ENCODE measurements at places on chromosomes 13 and 19. TPM values are rescaled to one million over a fixed set of nuclear protein-coding genes. Genes with fewer than 3 reads are reported as not detected.
A peak's percentile ranks its signal among the peaks of the same experiment; 100 is the strongest.

The PTGIR gene
- polyA plus RNA-seq: 5.5 TPM

The ZNF682 gene
- 31.8 TPM for polyA plus RNA-seq

The PABPC3 gene
- polyA plus RNA-seq: 0.06 TPM

The CERS1 gene
- polyA plus RNA-seq: 0.37 TPM

The CELF5 gene
- not detected for polyA plus RNA-seq

The SKA3 gene
- 0.06 TPM for polyA plus RNA-seq

GRCh38 chr19:29446361-29446760, 79.4 kb upstream of the VSTM2B start:
- DNase-seq: no peak

DNA sequence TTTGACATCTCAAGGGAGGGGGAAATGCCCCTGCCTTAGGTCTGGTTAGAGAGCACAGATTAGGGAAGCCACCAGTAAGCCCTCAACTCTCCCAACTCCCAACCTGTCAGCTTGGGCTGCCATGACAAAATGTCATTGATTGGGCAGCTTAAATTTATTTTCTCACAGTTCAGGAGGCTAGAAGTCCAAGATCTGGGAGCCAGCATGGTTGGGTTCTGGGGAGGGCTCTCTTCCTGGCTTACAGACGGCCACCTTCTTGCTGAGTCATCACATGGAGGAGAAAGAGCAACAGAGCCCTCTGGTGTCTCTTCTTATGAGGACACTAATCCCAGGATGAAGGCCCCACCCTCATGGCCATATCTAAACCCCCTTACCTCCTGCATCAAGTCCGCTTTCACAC, 24.2 kb downstream of the C19orf12 start:
- DNase-seq: no peak

DNA sequence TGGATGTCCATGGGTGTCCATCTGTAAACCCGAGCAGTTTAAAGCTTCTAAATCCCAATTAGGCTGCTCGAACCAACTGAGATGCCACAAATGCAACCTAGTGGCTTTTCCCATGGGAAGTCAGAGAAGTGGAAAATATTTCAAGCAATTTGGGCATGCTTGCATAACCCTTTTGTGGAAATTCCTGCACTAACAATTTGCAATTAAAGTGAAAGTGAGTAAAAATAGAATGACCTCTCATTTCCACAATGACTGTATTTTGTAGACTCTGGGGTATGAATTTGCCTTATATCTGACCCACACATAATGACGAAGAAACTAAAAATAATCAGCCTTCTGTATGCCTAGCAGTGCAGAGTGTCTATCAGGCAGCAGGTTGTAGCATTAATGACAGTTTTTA, 91.8 kb upstream of the TSC22D1 start:
- no peak for DNase-seq

- no peak for DNase-seq
Observed at GRCh38 chr19:3274942-3275582, 50.6 kb downstream of the CELF5 start.

DNA sequence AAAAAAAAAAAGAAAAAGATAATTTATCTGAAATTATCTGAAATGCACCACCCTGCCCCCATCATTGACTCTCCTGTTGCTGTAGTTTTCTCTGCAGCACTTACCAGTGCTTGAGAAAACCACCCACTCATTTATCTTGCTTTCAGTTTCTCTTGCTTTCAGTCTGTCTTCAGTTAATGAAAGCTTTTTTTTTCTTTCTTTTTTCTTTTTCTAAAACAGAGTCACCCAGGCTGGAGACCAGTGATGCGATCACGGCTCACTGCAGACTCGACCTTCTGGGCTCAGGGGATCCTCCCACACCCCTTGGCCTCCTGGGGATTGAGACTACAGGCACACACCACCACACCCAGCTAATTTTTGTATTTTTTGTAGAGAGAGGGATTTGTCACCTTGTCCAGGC, 4.3 kb upstream of the ACP5 start:
- no peak for DNase-seq

DNA sequence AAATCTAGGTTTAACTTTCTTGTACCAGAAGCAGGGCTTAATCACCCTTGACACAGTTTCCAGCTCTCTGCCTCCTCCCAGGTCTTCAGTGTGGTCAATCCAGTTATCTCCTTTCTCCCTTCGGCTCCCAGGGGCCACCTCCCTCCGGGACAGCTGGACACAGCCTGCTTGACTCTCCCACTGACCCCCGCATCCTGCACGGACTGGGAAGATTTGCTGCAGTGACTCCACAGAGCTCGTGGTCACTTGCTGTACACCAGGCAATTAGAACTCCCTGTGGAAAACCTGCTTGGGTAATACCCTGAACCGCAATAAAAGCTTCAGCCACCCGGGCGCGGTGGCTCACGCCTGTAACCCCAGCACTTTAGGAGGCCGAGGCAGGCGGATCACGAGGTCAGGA, 116.5 kb downstream of the NUFIP1 start:
- no peak for DNase-seq

GRCh38 chr19:4586245-4586644, 26.8 kb upstream of the SEMA6B start:
- no peak for DNase-seq

DNA sequence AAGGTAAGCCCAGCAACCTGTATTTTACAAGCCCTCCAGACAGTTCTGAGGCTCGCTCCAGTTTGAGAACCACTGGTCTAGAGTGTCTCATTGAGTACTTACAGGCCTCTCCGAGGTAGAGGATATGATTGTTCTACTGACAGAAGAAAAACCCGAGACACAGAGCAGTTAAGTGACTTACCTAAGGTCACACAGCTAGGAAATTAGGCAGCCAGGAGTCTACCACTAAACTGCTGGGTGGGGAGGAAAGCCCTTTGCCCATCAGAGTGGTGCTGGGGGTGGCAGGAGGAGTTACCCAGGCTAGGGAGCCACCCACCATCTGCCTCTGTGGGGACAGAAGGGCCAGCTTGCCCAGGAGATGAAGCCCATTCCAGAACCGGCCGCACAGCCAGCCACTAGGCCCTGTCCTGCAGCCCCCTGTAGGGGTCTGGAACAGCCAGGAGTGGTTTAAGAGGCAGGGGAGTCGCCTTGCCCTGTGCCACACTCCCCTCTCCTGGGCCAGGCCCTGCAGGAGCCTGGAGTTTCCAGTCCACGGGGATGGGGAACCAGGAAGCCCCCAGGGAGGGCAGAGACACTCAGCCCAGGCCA, 703 bp downstream of the RASGRP4 start:
- DNase-seq: no peak

DNA sequence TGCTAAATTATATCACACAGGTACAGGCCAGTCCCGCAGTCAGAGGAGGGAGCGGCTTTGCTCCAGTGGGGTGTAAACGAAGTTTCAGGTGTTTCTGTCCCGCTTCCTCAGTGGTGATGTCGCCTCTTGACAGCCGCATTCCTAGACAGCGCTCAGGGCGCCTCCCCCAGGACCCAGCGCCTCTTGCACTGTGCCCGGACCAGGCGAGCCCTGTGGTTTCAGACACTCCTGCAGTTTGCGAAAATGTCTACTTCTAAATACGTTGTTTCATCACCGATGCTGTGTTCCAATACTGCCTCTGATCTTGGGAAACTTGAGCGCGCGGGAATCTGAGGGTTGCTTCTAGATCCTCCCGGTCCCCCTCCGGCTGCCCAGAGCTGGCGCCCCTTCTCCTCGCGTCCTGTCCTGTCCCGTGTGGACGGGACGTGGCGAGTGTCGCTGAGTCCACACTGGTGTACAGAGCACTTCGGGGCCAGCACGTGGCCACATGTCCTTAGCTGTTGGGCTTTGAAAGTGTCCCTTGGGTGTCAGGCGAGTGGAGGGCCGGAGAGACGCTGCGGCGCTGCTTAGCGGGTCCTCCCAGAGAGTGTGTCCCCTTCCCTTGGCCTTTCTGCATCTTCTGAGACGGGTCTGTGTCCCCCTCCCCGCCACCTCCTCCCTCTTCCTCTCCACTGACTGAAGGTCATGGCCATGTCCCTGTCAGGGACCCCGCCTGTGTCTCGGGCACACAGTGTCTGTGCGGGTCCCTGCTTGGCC, 14.6 kb upstream of the RPS15 start:
- DNase-seq: no peak

GRCh38 chr19:6610934-6611852, 20.2 kb upstream of the CD70 start:
- DNase-seq: no peak

DNA sequence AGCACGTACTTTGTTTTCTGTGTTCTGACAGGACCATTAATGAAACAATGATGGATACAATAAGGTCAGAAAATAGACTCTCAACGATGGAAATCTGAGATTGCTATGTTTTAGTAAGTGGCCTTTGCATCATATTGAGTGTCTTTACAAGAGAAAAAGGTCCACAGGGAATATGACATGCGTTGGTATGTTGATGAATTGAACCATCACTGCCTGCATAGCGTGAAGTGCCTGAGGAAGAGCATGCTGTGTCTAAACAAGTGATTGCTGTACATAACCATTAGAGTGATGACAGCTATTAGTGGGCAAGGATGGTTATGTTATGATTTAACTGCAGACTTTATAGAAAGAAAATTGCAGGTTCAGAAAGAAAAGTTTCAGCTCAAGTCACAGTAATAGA, 623.2 kb downstream of the SLITRK5 start:
- no peak for DNase-seq

DNA sequence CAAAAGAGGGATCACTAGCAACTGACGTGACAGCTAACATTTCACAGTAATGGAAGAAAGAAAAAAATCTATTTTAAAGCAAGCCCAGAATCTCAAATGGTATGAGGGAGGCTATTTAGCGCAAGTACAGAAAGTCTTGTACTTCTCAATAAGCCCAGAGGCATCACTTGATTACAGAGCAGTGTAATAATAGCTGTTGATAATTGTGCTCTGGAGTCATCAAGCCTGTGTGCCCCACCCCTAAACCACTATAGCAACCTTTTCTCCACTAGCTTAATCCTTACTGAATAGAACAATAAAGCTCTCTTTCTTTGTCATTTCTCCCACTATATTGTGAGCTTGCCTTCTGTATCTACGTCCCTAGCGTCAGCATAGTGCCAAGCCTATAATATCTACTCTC, 56.6 kb downstream of the FREM2 start:
- DNase-seq: no peak

DNA sequence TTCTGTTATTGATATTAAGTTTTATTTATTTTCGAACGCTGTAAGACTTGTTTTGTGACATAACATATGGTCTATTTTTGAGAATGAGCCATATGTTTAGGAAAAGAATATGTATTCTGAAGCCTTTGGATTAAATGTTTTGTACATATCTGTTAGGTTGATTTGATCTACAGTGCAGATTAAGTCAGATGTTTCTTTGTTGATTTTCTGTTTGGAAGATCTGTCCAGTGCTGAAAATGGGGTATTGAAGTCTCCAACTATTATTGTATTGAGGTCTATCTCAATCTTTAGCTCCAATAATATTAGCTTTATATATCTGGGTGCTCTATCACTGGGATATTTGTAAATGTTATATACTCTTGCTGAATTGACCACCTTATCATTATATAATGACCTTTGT, 97.9 kb downstream of the MTUS2 start:
- no peak for DNase-seq

GRCh38 chr13:108938155-108938554, 308.7 kb downstream of the MYO16 start:
- DNase-seq: no peak

- DNase-seq: no peak
Observed at GRCh38 chr19:56112313-56112709, 8.8 kb downstream of the ZNF787 start.

DNA sequence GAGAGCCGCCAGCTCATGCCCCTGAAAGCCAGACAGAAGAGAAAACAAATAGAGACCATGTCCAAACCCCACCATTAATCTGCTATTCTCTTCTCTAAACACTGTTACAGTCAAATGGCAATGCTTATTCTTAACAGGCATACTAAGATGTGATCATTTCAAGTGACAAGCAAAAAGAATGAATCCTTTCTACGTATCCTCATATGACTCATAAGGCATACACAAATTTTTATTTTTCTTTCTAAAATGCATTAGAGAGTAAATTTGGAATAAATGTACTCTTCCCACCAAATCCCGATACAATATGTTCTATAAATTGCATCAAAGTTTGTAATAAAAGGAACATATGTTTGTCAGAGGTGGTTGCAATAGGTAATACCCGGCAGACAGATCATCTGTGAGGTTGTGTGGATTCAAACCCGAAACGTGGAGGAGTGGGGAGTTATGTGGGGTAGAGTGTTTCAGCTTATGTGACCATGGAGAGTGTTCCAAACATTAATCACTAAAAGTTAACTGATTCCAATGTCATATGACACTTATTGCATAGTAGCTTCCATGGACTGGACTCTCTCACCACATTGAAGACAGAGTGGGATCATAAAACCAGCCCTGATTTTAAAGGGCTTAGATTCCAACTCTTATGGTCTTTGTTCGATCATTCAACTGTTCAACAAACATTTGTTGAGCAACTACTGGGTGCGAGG, 213.1 kb downstream of the DCLK1 start:
- no peak for DNase-seq

DNA sequence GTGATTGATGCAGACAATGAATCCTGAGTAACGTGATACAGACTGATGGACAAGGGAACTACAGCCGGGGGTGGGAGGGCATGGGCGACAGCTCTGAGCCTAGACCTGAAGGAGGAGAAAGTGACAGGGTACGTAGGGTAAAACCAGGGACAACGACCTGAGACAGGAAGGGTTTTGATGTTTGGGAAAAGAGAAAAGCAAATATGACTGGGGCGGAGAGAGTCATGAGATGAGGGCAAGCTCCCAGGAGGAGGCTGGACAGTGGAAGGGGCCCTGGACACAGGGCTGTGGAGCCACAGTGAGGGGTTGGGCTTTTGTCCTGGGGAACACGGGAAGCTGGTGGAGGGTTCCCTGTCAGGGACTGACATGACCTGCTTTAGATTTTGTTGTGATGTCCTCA, 34.2 kb downstream of the ZNF611 start:
- no peak for DNase-seq

GRCh38 chr13:40161351-40161810, 505.1 kb downstream of the FOXO1 start:
- no peak for DNase-seq

- DNase-seq: peak; percentile 92
Observed at GRCh38 chr19:49593233-49594113, 2.5 kb downstream of the PRR12 start.

DNA sequence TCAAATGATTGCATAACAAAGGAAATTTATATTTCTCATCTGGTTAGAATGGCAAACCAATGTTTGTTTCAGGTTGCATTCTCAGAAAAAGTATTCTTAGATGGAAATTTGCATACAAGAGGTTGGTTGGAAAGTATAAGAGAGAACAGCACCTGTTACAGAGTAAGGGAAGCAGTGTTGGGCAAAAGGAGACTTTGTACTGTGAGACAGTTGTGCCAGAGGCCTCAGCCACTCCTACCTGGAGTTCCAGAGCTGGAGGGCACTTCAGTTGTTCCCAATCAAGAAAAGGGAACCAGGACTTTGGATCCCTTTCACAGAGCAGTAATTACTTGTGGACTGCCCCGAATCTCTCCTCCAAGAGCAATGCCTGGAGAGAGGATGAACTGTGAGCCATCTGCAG, 81.8 kb downstream of the SPRY2 start:
- no peak for DNase-seq

DNA sequence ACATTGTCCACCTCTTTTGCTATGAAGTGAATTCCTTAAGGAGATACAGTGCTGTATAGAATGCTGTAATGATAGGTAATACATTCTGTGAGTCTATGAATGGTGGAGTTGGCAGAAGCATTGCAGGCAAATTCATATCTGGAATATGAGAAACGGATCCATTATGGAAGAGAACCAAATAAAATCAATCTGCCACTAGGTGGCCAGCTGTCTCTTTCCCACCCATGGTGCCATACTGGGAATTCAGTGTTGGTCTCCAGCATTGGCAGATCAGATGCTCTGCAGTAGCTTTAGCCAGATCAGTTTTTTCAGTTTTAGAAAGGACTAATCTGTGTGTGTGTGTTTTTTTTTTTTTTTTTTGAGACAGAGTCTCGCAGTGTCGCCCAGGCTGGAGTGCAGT, 27.6 kb downstream of the DNAJC3 start:
- DNase-seq: no peak

Data from heart right ventricle (tissue), 16 donors.